ENCODE measurements at places on chromosomes 3 and 15.

- no peak for DNase-seq
- H3K4me1 ChIP-seq = no peaks in the 10 kb centered on the region
- no peak overlapping the region for H3K4me3 ChIP-seq
These were observed 428.7 kb upstream of the EPHA3 start for GRCh38 chr3:88678747-88679146.

GRCh38 chr3:82596805-82597204 lies 835.4 kb upstream of the GBE1 start:
- no peaks in the 10 kb centered on the region for H3K27me3 ChIP-seq
- no peaks in the 10 kb centered on the region for H3K4me1 ChIP-seq
- no peak overlapping the region for H3K27ac ChIP-seq
- peak; percentile 61 for DNase-seq

DNA sequence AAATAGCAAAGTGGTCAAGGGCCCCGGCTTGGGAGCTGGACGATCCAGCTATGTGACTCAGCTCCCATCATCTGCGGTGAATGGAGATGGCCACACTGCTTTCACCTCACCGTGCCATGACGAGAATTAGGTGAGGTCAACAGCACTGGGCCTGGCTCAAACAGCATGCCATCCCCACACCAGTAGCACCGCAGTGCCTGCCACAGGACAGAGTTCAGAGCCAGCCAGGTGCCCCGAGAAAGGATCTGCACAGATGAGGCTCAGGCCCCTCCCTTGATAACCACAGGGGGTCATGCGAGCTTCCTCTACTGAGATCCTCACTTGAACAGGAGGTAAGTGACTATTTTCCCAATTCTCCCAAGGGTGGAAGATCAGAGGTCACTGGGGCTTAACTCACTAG lies 29.4 kb downstream of the ZXDC start:
- no peak overlapping the region for H3K4me3 ChIP-seq
- DNase-seq = no peak
- no peaks in the 10 kb centered on the region for H3K27me3 ChIP-seq
- peaks cover 48% of the 10 kb centered on the region for H3K36me3 ChIP-seq

DNA sequence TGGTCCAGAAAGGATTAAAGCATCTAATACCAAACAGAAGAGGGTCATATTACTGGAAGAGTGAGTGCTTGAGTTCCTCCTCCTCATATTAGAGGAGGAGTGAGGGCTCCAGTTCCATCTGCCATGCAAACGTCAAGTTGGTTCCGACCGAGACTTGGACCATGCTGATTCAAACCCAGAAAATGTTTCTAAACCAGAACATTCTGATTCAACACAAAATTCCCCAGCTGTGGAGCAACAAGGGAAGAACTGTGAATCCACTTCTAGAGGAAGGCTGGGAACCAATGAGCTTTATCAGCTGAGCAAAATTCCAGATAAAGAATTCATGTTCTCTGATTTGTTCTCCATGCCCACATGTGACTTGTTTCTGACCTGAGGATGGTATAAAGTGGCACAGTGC lies 135.6 kb upstream of the WNT5A start:
- no peak overlapping the region for H3K4me3 ChIP-seq
- no peaks in the 10 kb centered on the region for H3K4me1 ChIP-seq
- no peak overlapping the region for H3K27ac ChIP-seq
- no peaks in the 10 kb centered on the region for H3K36me3 ChIP-seq
- no peaks in the 10 kb centered on the region for H3K27me3 ChIP-seq
- DNase-seq = no peak

All from stomach (tissue), 19 donors.